ENCODE measurements at places on chromosomes 2 and 18.

DNA sequence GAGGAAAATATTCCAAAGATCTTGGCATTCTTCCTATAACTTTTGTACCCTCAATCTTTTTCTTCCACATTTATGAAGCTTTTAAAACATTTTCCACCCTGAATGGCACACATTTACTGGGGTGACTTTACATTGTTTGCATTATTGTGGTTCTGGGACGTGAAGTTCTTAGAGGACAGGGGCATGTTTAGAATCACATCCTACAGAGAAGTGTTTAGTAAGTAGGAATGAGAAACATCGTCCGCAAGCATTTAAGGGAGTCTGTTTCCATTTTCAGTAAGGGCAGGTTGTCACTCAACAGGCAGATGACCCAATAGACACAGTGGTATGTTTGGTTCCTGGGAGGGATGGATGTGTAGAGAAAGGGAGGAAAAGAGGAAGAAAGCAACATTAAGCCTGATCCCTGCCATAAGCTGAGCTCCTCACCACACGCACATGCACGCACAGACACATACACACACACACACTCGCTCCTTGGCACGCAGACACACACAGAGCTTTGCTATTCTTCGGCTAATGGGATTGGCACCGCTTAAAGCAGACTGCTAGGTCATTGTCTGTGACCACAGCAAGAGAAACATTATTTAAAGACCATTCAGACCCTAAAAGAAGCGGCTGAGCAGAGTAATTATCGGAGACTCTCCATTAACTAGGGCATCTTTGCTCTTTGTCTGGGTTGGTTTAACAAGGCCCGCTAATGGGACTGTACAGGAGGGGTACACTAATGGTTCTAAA, 14.2 kb upstream of the PLEKHM3 start:
- no peak for DNase-seq

DNA sequence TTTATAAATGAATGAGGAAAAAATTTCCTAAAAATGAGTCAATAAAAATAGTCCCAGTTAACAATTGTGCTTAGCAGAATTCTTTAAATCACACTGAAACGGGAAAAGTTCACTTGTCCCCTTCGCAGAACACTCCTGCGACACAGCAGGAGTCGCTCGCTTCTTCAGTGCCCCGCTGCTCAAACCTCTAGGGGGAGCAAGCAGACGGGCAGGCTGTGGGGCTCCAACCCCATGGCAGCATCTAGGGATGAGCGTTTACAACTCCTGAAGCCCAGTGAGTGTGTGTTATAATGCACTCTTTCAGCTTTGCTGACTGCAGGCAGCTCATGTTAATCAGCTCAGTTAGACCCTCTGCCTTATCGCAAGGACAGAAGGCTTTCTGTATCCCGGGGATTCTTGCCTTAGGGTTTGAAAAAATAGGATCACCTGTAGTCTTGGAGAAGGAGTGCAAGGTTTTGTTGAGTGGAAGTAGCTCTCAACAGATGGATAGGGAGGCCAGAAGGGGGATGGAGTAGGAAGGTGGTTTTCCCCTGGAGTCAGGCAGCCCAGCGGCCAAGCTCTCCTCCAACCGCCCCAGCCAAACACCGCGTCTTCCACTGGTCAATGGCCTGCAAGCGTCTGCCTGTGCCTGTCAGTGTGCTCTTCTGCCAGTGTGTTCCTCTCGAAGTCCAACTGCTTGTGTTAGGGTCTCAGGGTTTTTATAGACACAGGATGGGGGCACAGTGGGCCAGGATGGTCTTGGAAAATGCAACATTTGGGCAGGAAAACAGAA, 1977.7 kb upstream of the LRRTM1 start:
- no peak for DNase-seq

DNA sequence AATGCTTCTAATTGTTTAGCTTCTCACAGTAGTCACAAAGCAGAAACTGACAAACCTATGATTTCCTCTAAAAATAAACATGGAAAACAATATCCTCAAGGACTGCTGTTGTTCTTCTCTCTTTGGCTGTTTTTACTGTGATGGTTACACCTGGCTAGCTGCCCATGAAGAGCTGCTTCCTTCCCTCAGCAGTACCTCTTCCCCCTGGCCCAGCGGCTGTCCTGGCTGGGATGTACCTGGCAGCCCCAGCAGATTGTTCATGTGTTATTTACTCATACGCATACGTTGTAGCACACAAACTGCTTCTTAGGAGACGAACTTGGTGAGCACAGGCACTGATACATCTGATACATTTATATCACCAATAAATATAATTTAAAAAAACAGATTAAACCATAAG, 27.4 kb downstream of the NEMP2 start:
- DNase-seq = no peak

DNA sequence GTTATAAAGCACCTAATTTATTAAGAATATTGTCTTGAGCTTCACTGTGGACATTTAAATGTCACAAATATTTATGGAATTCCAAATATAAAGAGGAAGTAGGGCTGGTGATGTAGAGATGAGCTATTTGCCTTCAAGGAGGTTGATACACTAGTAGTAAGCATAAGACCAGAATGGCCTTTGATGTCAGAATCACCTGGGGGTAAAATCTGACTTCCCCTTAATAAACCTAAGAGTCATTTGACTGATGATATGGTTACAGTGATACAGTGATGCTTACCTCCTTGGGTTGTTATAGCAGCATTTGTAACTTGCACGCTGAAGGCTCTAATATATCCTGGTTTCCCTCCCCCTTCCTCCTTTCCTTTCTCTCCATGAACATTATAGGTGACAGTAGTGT, 143.7 kb downstream of the CERS6 start:
- no peak for DNase-seq

- DNase-seq = no peak
These were observed 37.9 kb upstream of the C1GALT1C1L start for GRCh38 chr2:43714164-43714563.

DNA sequence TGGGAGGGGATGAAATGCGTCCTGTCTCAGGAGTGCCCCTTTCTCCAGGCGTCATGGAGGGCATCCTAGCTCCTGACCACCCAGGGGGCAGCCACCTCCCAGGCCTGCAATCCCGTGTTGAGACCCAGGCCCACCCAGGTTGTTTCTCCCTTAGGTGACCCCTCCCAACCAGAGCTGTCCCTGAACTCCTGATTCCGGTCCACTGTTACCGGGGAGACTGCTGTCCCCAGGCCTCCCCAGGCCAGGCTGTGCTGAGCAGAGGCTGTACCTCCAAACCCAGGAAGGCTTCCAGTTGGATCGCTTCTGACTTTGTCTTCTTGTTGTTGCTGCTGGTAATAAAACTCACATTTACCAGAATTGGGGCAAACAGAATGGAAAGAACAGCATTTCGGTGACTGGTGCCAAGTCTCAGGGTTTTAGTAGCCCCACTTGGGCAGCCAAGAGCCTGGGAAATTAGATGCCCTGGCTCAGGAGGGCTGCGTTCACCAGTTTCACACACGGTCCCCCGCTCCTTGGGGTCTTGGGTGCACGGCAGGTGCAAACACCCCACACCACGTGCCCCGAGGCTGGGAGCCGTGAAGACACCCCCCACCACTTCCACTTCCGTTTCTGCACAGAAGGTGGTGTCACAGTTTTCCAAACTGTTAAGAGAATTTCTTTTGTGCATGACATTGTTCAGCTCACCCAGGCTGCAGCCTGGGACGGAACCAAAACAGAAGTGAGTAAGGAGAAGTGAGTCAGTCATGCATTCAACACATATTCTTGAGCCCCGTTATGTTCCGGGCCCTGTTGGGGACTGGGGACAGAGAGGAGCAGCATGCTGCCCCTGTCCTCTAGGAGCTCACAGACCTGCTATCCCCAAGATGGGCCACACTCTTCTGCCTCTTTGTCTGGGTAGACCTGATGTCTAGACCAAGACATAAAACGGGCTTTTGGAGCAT, 29.4 kb downstream of the ITM2C start:
- DNase-seq = no peak

DNA sequence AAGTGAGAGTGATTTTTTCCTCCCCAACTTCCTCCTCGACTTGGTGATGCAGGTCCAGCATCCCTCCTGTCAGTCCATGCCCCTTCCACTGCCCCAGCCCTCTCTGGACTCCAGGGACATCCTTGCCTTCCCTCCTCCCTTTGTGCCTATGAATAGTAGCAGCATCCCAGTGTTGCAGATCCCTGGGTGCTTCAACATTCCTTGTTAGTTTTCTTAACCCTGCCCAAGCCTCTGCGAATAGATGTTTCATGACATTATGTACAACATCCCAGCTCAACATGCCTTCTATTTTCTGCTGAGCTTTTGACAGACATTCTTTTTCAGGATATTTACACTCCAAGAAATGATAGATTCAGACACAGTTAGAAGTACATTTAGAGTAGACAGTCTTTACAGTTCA, 35.3 kb upstream of the CCDC150 start:
- no peak for DNase-seq

GRCh38 chr18:45958730-45959129, 8.4 kb downstream of the EPG5 start:
- no peak for DNase-seq

GRCh38 chr2:148939271-148939670, 64.2 kb downstream of the KIF5C start:
- DNase-seq = no peak

- DNase-seq = no peak
These were observed 1.4 kb upstream of the KIF3C start for GRCh38 chr2:25983735-25984134.

- no peak for DNase-seq
These were observed 7.9 kb downstream of the GAD1 start for GRCh38 chr2:170824526-170825015.

GRCh38 chr2:209696836-209697711, 74.6 kb upstream of the UNC80 start:
- DNase-seq = no peak

Data from stimulated activated CD4-positive, alpha-beta T cell treated with anti-CD3 and anti-CD28 coated beads, Interleukin-4, amount 100 ng/mL, for 1 hour (primary cell).